ENCODE measurements at places on chromosomes 6 and 20.
A peak's percentile ranks its signal among the peaks of the same experiment; 100 is the strongest.

- no peak for DNase-seq
Observed at GRCh38 chr6:1841136-1841535, 231.4 kb downstream of the FOXC1 start.

DNA sequence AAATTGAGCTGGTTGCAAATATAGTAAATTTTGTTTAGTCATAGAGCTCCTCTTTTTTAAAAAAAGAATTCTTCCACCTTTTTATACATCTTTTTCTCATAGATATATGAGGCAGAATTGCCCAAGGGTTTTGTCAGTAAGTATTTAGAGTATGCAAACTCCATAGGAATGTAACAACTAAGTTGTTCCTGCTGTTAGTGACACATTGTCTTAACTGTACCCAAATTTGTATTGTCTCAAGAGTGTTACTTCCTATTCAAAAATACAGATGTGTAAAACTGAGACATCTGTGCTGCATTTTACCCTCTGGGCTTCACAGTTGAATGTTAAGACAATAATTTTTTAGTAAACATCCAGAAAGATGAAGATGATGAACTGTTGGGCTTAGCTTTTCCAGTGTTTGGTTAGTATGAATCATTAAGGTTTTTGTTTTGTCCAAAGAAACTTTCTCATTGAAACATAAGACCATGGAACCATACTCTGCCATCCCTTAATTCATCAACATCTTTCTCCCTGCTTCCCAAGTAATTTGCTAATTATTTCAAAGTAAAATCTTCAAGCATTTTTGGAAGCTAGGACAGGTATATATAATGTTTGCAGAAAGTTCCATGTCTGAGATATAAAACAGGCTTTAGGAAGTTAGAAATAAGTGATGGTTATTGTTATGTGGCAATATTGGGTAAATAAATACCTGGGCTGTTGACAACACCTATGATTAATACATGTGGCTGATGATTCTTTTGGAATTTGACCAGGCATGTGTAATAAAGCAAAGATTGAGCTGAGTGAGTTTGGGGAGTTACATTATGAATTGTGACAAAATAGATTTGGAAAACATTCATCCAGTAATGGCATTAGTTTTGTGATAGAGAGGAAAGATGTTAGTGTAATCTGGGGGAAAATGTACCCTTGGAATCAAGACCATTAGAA lies 11.2 kb downstream of the OGFRL1 start:
- DNase-seq: no peak

DNA sequence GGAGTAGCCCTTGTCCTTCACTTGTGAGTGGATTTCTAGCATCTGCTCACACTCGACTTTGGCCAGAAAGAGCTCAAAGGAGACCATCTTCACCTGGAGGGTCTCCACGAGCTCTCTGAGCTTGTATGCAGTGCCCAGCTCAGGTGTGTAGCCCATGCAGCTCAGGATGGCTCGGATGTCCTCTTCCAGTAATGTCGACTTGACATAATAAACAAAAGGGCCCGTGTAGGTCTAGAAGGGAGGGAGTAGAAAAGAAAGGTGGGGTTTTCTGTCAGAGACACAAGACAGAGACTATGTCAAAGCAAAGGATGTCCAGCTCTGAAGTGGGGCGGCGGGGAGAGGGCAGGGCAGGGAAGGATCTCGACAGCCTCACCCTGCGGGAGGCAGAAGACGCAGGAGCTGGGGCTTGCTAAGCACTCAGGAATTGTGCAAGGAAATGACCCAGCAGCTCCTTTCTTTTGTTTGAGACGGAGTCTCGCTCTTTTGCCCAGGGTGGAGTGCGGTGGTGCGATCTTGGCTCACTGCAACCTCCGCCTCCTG lies 8.6 kb downstream of the SPATA2 start:
- no peak for DNase-seq

DNA sequence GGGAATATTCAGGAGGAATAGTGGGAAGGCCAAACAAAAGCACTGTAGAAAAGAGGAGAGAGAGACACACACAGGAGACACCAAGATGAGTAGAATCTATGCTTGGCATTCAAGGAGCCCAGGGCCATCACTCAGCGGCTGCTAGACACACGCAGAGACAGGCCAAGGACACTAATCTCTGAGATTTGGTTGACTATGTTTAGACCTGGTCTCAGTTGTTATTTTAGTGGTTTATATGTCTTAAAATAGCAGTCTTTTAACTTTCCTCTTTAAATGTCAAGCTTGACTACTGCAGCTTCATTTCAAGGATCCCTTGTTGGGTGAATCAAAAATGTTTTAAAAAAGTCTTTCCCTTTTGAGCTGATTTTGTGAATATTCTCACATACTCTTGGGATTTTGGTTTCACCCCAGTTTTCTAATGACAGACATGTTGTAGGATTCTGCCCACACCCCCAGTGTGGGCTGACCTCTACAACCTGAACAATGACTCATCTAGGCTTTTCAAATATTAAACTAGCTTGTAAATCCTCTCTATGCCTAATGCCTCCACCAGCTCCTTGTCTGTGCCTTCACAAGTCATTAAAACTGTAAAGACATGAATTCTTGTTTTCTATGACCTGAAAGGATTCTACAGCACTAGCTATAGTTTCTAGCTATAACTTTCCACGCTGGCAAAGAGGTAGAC lies 142.7 kb upstream of the EXOC2 start:
- no peak for DNase-seq

DNA sequence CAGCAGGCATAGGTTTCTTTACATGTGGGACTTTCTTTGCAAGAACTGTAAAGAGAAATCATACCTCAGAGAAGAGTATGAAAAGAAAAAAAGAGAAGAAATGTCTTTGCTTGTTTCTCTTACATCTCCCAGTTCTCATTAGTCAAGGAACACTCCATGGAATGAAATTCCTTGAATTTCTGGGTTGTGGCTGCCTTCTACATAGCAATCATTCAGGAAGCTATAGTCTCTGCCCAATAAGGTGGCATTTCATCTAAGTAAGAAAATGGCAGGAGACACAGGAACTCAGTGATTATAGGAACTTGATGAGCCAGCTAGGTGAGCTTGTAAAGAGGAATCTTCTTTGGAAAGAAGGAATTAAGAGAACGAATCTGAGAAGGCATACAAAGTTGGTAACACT lies 197.0 kb upstream of the FKBP1C start:
- no peak for DNase-seq

- DNase-seq: no peak
Observed at GRCh38 chr6:78505178-78505577, 362.2 kb upstream of the IRAK1BP1 start.

DNA sequence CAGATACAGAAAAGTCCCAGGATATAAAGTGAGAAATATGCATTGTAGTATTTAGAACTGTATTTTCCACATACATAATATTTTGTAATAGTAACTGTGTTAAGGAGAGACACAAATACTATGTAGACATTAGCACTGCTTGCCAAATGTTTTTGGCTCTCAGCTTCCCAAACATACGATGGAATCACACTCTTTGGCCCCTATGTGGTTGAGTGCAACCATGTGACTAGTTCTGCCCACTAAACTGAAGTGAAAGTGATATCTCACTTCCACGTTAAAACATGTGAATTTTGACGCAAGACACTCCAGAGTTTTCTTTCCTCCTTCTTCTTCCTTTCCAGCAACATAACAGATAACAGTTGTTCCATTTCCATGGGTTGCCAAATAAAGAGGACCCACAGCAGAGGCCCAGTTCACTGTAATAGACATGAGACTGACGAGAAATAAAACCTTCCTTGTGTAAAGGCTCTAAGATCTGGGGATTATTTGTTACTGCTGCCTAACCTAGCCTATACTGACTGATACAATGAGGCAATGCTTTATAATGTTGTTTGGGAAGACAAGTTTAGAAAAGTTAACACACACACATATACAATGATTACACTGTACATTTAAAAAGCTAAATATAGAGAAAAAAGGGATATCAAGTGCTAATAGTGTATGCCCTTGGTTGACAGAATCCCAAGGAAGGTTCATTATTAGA lies 97.2 kb downstream of the PTPRT start:
- DNase-seq: no peak

- DNase-seq: no peak
Observed at GRCh38 chr20:59375541-59375940, 75.1 kb downstream of the EDN3 start.

GRCh38 chr6:157937916-157938315 lies 43.7 kb upstream of the SYNJ2 start:
- no peak for DNase-seq

- DNase-seq: no peak
Observed at GRCh38 chr6:153150752-153151440, 19.8 kb upstream of the RGS17 start.

DNA sequence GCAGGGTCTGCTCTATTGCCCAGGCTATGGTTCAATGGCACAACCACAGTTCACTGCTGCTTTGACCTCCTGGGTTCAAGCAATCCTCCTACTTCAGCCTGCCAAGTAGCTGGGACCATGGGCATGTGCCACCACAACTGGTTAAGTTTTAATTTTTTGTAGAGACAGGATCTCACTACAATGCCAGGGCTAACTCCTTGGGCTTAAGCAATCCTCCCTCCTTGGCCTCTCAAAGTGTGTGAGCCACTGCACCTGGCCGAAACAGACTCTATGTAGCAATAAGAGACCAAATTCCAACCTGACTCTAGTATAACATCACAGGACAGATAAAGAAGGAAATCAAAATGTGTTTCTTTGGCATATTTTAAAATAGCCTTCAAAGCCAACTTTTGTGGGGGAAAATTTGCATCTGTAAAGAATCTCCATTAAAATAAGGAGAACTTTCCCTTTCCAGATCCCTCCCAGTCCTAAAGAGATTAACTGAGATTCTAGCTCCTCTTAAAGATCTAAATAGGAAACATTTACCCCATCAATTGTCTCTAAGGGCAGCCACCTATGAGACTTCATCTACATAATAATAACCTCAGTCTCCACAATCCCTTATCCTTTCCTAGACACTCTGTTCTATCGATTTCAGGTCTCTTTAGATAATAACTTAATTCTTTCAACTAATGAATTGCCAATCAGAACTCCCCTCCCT lies 94.7 kb upstream of the PLCB4 start:
- no peak for DNase-seq

DNA sequence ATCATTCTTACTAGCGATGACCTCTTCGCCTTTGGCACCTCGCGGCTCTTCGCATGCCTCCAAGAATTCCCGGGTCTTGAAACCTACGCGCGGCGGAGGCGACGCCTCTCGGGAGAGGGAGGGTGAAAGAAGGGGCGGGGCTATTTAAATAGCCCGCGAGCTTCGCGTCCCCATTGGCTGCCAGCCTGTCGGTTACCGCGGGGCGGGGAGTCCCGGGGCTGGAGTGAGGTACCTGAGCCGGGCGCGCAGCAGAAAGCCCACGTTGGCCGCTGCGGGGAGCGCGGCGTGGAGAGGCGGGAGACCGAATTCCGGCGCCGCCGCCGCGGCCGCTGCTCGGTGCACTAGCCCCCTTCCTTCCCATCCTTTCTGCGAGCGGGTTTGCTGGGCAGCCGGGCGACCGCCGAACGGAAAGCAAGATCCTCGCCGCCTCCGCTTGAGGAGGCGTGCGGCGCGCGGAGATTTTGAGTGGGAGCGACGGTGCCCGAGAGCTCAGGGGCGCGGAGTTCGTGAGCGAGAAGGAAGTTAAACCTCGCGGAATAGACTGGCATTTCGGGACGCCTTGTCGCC lies at the start of gene BMP6:
TSS of gene BMP6 (plus strand) at position 251 of the 567 bp plus-strand sequence. CDS start 857 bp downstream, outside the sequence.
- DNase-seq: peak; percentile 46

GRCh38 chr20:3922223-3922982 lies 33.2 kb downstream of the PANK2 start:
- no peak for DNase-seq

DNA sequence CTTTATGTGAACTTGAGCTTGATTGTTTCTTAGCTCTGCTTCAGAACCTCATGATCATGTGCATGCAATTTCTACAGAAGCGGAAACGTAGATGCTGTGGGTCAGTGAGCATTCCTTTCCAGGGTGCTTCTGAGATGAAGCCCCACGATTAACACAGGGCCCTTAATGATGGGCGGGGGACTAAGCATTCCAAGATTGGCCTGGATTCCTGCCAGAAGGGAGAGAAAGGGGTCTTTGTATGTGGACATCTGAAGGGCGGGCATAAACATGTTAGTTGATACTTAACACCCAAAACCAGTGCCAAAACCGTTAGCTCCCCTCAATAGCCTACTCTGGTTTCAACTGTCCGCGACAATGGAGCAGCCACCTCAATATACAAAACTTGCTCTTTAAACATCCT lies 46.9 kb upstream of the POU3F2 start:
- no peak for DNase-seq

DNA sequence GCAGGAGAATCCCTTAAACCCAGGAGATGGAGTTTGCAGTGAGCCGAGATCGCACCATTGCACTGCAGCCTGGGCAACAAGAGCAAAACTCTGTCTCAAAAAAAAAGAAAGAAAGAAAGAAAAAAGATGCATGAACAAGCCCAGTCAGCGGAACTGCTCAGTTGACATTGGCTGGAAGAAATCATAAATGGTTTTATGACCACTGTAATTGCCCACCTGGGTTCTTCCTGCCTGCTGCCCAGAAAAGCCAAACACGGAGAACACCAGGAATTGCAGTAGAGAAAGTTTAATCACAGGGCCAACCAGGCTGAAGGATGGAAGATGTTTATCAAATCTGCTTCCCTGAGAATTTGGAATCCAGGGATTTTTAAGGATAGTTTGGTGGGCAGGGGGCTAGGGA lies 22.7 kb downstream of the BAK1 start:
- DNase-seq: no peak

- no peak for DNase-seq
Observed at GRCh38 chr6:78526432-78526831, 340.9 kb upstream of the IRAK1BP1 start.

GRCh38 chr6:148590883-148591282 lies 155.9 kb upstream of the UST start:
- DNase-seq: no peak

- no peak for DNase-seq
Observed at GRCh38 chr6:145042559-145042958, 692.8 kb downstream of the EPM2A start.

- no peak for DNase-seq
Observed at GRCh38 chr6:144211160-144211559, 60.8 kb downstream of the STX11 start.

DNA sequence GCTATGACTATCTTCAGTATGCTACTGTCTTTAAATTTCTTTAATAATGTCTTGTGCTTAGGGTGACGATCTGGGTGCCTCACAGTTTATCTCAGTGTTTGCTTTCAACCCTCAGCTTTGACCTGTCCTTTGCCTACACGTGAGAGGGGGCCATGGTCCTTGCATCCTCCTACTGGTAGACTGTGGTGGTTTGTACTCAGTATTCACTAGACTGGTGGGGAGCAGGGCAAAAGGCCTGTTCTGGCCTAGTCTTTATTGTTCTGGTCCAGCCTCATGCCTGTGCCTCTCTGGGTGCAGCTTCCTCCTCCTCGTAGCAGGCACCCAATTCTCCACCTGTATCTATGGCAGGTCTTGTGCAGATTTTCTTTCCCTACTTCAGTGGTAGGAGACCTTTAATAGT lies 354.9 kb downstream of the CD109 start:
- DNase-seq: no peak

DNA sequence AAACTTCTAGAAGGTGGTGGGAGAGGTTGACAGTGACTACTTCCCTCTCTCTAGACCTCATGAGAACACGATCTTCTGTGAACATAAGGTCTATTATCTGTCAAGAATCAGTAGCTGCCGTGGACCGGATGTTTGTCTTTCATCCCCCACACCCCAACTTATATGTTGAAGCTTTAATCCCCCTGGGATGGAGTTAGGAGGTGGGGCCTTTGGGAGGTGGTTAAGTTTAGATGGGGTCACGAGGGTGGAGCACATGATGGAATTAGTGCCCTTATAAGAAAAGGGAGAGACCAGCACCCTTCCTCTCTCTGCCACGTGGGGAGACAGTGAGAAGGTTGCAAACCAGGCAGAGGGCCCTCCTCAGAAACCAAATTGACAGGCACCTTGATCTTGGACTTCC lies 409.1 kb downstream of the QKI start:
- no peak for DNase-seq
